ENCODE measurements at places on chromosomes 4 and X.

GRCh38 chr4:173934933-173935620 lies 348.4 kb downstream of the FBXO8 start:
- no peak for DNase-seq

DNA sequence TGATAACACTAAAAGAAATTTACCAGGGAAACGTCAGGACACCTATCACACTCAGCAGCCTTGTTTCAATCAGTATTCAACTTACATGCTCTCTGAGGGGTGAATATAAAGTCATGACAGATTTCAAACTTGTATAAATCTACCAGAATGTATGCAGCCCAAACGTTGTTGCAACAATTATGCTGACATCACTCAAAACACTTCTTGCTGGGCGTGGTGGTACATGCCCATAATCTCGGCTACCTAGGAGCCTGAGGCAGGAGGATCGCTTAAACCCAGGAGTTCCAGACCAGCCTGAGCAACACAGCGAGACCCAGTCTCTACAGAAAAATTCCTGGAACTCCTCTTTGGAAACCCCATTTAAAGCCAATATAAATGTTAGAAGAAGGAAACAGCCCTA lies 266.6 kb upstream of the GPC4 start:
- no peak for DNase-seq

DNA sequence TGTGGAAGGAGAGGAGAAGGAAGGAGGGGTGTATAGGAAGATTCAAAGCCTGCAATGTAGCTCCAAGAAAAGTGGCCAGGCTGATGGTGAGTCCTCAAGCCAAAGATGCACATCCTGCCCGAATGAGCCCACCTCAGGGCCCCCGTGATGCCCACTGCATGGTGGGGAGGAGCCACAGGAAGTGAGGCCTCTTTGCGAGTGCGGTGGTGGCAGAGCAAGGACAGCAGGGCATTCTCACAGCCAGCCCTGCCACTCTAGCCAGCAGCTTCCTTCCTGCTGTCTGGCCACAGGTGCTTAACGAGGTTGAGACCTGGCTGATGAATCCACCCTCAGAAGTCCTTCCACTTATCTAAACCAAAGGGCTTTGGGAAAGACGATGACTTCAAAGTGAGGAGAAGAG lies 55.8 kb downstream of the BCOR start:
- no peak for DNase-seq

GRCh38 chrX:13688958-13689740 lies at the start of gene RAB9A:
Gene RAB9A (plus strand): TSS chrX:13689128. CDS start chrX:13708747, 19,619 bp downstream.
- peak; percentile 86 for DNase-seq

DNA sequence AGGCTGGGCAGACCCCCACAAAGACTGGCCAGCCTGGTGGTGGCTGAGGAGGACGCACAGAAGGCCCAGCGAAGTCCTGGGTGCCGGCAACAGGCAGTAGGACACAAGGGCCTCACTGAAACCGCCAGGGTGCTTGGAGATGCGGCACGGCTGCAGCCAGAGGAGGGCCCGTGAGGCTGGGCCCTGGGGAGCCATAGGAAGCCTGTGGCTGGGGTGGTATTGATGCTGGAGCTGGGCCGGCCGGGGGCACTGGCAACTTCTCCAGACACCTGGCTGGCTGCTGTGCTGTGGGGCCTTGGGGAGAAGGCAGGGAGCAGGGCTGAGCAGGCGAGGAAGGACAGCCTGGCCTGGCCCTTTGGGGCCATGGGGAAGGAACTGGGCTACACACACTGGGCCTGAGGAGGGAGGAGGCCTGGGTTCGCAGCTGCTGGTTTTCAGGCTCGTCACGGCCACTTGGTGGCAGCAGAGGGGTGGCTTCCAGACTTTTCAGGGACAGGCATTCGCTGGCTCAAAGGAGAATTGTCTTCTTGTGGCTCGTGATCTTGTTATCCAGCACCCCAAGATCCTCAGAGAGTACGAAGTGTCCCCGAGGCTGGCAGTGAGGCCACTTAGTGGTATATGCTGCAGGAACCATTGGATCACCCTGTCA lies 37.2 kb downstream of the ATP2B3 start:
- DNase-seq: peak; percentile 75

GRCh38 chrX:16312761-16313623 lies 145.7 kb downstream of the MAGEB17 start:
- no peak for DNase-seq

DNA sequence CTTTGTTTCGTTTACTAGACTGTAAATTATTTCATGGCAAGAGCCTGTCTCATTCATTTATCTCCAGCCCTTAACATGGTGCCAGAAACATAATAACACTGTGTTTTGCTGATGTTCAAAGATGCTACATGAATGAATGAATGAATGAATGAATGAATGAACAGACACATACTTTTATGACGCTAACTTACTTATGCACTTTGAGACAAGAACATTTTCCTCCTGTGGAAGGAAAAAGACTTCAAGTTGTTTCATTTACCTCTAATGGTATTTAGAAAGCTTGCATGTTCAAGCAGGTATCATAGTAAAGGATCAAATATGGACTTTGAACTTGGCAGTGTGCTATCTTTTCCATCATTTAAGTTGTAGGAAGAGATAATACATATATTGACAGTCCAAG lies 131.6 kb downstream of the GLRA2 start:
- no peak for DNase-seq

DNA sequence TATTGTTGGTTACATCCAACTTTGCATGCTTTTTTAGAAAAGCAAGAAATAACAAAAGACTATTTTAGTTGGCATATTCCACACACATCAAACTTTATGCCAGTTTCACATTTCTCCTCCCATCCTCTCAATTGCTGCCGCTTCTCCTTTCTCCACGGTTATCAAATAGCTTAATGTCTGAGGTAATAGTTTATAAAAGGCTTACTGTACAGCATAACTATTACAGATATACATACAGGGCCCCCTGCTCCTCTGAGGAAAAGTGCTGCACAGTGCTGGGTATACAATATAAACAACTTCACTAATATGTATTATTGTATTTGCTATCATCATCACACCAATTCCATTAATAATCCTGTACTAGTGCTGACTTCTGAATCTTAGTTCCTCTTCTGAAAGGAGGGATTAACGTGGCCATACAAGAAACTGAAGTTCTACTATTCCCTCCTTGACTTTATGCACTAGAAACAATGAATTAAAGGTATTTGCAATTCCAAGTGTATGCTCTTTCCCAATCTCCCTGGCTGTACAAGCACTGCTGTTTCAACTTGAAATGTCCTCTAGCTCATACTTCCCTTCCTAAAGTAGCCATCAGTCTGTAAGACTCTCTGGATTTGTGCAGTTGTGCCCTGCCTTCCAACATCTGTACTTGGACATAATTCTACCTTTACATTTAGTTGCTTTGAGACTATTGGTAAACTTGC lies 2.5 kb downstream of the CCNI start:
- no peak for DNase-seq

DNA sequence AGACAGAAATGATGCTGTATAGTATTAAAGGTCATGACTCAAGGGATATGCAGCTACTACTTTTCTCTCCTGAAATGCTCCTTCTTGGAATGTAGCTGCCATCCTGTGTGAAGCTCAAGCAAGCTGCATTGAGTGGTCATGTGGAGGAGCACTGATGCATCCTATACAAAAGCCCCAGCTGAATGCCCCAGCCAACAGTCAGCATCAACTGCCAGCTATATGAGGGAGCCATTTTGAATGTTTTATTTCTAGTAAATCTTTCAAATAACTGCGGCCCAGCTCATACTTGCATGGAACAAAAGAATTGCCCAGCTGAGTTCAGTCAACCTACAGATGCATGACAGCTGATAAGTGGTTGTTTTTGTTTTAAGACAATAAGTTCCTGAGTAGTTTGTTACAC lies 165.0 kb upstream of the GEMIN8 start:
- no peak for DNase-seq

DNA sequence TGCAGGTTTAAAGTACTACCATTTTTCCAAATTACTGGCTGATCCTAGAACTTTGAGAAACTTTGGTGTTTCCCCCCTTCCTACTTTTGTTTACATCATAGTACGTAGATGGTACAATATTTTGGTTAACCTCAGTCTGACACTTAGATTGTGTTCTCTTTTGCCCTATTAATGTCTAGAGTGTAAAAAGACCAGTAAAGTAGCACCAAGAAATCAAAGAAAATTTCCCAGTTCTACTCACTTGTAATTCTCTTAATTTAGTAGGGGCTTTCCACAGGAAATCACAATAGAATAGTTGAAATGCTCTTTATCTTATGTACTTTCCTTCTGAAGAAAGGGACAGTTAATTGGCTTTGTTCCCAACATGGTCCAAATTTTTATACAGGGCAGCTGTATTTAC lies 51.6 kb downstream of the NFKB1 start:
- DNase-seq: peak; percentile 62

- DNase-seq: no peak
Observed at GRCh38 chr4:46370531-46370930, 19.4 kb downstream of the GABRA2 start.

GRCh38 chrX:154742613-154743012 lies 8.3 kb downstream of the GAB3 start:
- DNase-seq: no peak

- DNase-seq: no peak
Observed at GRCh38 chr4:183370786-183371185, 48.6 kb upstream of the CLDN24 start.
